ENCODE measurements at places on chromosomes 11 and 22.
A peak's percentile ranks its signal among the peaks of the same experiment; 100 is the strongest.

DNA sequence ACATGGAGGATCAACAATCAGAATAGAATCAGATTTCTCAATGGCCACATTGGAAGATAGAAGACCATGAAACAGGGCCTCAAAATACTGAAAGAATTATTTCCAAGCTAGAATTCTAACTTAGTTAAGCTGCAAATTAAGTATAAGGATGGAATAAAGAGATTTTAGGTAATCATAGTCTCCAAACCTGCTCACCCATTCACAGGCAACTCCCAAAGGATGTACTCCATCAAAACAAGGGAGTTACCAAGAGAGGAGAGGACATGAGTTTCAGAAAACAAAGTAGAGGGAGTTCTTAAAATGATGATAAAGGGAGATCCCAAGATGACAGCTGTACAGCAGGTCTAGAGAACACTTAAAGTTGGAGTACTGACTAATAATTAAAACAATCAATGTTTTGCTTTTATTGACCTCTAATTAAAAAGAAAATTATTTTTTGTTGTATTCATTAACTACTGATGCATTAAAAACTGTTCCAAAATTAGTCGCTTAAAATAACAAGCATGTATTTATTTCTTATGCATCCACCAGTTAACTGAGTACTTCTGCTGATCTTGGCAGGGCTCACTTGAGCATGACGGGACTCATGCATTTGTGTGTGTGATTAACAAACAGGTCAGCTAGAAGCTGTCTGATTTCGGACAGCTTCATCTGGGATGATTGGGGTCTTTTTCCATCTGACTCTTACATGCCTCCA, 95.6 kb downstream of the CD44 start:
- no peak for DNase-seq

- no peak for DNase-seq
Measured at GRCh38 chr22:29146091-29146560, 59.6 kb upstream of the EMID1 start.

DNA sequence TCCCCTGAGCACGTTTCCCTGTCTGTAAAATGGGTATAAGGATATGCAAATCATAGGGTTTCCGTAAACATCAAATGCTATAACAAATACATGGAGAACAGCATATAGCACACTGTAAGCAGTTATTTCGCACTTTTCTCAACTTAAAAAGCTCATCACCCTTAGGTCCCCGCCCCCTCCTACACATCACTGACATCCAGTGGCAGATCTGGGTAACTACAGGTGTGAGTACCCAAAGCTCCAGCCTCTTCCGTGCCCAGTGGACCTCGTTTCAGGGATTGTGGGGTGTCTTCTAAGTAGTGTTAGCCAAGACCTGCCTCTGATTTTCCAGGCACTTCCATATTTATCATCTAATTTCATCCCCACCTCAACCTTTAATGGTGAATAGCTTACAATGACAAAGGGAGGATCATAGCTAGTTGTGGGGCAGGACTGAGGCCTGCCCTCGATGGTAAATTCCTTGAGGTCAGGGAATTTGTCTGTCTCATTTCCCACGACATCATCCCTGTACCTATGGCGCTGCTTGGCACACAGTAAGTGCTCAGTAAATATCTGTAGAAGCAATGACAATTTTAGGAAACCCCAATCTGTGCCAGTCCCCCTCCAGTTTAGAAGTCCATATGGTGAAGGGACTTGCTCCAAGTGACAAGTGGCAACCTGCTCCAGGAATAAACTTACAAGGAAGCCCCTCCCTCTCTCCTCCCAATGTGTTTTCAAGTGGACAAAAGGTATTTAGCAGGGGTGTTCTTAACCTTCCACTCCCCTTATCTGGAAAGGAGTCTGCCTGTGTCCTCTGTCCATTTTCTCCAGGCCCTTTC, 340.5 kb downstream of the TENM4 start:
- DNase-seq = no peak

DNA sequence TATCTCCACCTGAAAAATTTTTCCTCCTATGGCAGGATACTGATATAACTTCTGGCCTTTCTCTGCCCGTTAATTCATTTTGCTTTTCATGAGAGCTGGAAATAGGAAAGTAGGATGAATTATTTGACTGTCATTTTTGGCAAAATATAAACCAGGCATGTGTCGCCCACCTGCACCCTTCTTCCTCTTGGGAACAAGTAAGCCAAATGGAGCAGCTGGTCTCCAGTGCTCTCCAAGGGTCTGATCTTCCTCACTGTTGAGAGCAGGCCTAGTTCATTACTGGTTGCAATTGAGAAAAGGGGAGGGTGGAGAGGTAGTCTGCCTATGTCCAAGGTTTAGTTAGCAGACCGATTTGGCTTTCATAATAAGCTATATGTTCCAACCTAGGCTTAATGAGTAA, 582.2 kb downstream of the DLG2 start:
- no peak for DNase-seq

DNA sequence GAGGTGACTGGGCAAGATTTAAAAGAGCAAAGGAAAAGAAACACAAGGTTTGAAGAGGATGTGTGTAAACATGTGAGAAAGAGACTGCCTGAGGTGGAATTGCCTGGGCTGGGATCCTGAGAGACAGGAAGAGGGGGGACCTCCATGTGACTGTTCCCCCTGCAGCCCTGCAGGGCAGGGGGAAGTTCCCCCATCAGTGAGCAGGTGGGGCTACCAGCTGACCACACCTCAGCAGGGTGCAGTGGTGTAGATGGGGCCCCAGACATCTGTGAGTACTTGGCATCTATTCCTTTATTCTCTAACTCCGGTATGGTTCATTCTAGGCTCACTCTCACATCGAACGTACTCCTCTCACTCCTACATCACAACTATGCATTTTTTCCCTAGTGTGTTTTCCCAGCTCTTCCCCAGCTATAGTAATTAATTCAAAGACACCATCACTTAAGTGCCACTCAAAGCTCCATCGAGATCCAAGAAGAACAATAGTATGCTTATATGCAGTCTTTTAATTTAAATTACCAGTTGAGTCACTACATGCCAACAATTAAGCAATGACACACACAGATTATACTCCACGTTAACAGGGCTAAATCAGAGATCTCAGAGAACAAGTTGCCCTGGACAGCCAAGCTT, 42.7 kb downstream of the LGR4 start:
- DNase-seq = no peak

GRCh38 chr22:26339755-26340154, 89.3 kb upstream of the ASPHD2 start:
- DNase-seq = no peak

GRCh38 chr11:78350091-78350645, 67.5 kb downstream of the GAB2 start:
- no peak for DNase-seq

- DNase-seq = no peak
Measured at GRCh38 chr11:65952052-65952521, 6.8 kb downstream of the TSGA10IP start.

- DNase-seq = no peak
Measured at GRCh38 chr11:12144330-12145174, 34.2 kb downstream of the MICAL2 start.

DNA sequence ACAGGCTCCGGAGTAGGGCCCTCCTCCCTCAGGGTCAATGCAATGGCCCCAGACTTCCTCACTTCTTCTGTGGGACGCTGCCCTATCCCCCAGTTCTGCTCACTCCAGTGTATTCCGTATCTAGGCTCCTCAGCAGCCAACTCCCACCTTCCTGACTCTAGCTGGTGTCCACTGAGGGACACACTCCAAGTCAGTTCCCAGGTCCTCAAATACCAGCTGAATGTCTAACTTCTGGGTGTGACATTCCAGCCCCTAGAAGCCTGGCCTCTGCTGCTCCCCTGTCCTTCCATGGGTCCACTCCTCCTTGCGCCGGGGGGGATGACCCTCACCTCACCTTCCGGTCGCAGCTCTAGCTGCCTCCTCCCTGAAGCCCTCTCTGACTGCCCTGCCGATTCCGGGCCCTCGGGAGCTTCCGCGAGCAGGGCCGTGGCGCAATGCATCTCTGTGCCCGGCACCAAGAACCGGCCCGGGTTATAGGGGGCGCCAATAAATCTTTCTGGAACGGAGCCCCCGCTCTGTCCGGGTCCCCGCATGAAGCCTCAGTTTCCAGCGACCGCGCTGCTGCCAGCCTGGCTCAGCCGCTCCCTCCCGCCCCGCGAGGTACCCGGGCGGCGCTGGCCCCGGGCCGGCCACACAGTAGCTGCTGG, 15.4 kb downstream of the BAD start:
- no peak for DNase-seq

DNA sequence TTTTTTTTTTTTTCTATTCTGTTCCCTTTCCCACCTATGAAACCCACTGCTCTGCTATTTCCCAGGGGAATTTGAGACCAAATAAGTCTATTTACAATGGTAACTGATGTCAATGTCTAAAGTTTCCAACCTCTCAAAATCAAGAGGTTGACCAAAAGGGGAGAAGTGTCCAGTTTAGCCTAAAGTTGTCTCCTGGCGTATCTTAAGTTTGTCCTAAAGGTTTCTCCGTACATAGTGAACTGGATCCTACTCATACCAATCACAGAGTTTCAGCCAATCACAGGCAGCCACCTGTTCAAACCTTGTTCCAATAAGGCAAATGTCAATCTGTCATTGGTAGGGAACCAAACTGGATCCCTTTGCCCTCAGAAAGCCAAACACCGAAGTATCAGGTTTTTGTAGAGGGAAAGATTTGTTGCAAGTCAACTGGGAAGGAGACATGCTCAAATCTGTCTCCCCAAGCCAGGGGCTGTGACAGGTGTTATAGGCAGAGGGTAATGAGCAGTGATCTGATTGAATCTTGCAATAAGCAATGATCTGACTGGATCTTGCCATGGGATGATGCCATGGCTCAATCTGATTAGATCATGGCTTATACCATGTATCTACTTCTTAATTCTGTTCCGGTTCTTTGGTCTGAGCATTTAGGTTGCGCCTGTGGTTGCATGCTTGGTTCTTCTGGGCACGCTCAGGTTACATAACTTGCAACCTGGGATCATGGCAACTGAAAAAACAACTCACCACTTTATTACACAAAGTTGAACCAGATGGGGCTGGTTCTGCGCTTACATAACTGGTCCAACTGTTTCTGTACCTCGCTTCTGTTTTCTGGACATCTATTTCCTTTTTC, 1.1 kb upstream of the VPS37C start:
- peak; percentile 28 for DNase-seq

DNA sequence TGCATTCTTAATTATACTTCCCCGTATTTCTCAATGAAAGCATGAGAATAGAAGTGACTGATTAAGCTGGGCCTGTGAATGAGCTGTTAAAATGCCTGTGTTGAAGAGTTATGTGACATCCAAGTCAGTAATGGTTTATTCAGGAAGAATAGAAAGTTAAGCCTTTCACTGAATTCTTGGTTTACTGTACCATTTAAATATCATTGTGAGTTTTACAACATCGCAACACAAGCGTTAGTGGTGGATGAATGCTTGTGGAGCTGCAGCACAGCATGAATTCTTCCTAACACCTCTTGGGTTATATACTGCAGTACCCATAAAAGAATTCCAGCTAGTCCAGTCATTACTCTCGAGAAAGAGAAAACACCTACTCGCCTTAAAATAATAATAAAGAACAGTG, 257.8 kb downstream of the JRKL start:
- no peak for DNase-seq

GRCh38 chr22:39524753-39525657, 4.6 kb downstream of the ATF4 start:
- DNase-seq = no peak

DNA sequence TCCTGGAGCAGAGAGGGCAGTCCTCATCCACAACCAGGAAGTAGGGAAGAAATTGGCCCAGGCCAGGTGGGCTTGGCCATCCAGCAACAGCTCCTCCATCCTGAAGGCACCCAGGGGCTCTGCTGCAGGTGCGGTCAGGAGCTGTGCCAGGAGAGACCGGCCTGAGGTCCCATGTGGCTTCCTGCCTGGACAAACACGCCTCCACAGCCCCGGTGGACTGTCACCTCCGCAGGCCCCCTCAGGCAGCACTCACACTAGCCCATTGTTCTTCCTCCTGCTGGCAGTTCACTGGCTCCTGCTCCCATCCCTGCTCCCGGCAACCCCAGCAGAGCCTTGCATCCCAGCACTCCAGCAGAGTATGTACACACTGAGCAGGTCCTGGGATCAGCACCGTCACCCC, 16.0 kb upstream of the POU2AF1 start:
- no peak for DNase-seq

GRCh38 chr11:86693518-86693917, 21.1 kb upstream of the ME3 start:
- no peak for DNase-seq

DNA sequence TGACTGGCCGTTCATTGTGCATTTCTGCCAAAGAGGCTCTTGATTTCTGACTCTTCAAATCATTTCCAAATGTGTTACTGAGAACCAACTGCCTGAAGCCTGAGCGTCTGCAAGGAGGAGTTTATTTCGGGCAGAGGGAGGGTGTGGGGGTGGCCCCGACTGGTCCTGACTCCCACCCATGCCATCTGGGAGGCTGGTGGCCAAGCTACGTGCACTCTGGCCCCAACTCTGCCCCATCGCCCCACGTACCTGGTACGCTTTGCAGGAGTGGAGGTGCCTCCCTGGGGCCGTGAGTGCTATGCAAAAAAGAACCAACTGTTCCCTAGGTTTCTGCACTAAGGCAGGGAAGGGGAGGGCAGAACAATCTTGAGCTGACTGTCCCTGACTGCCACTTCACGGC, 846.8 kb downstream of the BRD1 start:
- no peak for DNase-seq

DNA sequence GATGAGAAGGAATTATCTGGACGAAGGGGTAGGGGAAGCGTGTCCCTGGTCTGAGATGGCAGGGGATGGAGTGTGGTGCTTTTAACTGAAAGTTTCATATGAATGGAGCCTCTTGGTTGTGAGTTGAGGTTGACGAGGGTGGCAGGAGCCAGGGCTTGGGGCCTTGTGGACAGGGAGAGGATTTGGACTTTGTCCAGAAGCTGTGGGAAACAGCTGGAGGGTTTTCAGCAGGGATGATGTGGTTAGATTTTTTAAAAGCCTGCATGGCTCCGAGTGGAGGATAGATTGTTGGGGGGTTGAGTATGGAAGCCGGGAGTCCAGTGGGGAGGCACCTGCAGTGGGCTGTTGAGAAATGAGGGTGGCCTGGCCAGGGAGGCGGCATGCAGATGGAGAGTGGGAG, 24.8 kb downstream of the MYO7A start:
- DNase-seq = no peak

GRCh38 chr11:87463486-87464102, 425.9 kb downstream of the TMEM135 start:
- DNase-seq = no peak

DNA sequence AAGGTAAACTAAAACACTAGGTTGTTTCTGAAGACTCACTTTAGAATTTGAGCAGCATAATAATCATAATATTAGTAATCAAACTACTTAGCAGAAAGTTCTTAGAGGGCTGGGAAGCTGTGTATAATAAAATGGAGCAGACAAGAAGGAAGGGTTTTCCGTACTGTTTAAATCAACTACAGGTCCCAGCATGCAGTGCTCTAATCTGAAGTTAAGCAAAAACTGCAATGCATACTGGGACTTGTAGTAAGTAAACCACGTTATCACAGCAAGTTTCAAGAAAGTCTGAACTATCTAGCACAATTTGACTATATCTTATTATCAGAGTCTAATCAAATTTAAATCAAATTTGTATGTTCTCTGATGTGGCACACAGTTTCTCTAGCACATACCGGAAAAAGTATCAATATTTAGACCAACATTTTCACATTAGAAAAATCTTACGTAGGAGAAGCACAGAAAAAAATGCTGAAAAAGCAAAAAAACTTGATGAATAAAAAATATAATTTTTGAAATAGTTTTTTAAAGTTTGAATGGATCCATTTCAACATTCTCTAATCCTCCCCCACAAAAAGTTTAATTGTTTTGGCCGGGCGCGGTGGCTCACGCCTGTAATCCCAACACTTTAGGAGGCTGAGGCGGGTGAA, 8.2 kb downstream of the PHF21A start:
- DNase-seq = no peak

- no peak for DNase-seq
Measured at GRCh38 chr11:75334402-75334891, 17.0 kb downstream of the ARRB1 start.

- no peak for DNase-seq
Measured at GRCh38 chr11:14288189-14288935, 70.6 kb downstream of the RRAS2 start.
